ENCODE measurements at places on chromosomes 11 and 22. TPM values are rescaled to one million over a fixed set of nuclear protein-coding genes. Genes with fewer than 3 reads are reported as not detected.

The ZBTB3 gene
- polyA plus RNA-seq: 9.1 TPM

GRCh38 chr22:27671413-27671935 is 130.1 kb downstream of the MN1 start:
- no peak for DNase-seq

The YPEL1 gene
- 14.5 TPM for polyA plus RNA-seq

The P2RX6 gene
- polyA plus RNA-seq: 0.89 TPM

GRCh38 chr11:130761560-130762220 is 154.6 kb downstream of the SNX19 start:
- DNase-seq: no peak

DNA sequence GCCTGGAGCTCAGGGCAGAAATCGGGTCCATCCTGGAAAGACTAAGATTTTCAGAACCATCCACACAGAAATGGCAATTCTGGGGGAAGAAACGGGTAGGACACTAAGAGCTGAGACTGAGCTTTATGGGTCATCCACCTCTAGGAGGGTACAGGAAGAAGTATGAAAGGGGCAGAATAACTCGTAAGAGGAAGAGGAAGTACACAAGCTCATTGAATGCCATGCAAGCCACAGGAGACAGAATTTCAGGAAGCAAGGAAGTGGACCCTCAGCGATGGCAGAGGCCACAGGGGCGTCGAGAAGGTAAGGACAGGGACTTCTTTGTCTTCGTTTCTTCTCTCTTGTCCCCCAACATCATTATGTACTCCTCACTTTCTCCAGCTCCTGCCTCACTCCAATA is 169.6 kb downstream of the MAML2 start:
- DNase-seq: no peak

DNA sequence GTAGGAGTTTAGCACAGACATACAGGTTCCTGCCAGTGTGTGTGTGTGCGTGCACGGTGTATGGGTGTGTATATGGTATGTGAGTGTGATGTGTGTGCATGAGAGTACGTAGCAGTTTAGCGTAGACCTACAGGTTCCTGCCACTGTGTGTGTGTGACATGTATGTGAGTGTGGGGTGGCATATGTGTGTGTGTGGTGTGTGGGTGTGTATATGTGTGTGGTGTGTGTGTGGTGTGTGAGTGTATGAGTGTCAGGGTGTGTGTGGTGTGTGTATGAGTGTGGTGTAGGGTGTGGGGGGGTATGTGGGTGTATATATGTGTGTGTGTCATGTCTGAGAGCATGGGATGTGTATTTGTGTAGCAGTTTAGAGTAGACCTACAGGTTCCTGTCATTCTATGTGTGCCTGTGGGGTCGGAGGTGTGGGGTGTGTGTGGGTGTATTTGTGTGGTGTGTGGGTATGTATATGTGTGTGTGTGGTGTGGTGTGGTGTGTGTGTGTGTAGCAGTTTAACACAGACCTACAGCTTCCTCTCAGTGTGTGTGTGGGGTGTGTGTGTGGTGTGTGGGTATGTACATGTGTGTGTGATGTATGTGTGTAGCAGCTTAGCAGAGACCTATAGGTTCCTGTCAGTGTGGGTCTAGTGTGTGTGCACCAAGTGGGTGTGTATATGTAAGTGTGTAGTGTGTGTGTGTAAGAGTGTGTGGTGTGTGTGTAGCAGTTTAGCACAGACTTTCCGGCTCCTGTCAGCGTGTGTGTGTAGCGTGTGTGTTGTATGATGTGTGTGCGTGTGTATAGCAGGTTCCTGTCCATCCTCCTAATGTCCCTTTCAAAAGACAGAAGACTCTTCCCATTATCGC is 31.8 kb upstream of the TBCEL start:
- DNase-seq: no peak

- DNase-seq: no peak
Observed at GRCh38 chr22:44731357-44731970, 20.9 kb upstream of the ARHGAP8 start.

DNA sequence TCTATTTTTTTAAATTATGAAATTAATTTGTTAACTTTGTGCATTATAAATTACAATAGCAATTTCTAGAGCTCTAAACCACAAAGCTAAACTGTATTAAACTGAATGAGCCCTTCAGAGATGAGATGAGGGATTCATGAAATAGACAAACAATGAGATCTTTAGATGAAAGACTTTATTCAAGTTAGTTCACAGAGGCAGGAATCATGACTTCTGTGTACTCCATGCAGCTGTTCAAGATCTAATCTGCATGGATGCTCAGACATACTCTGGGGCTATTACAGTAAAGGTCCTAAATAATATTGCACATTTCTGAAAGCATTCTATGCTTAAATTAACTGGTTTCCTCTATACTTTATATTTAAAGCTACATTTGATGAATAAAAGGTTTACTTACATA is 122.7 kb downstream of the FCHSD2 start:
- no peak for DNase-seq

The FXYD6 gene
- 124 TPM for polyA plus RNA-seq

DNA sequence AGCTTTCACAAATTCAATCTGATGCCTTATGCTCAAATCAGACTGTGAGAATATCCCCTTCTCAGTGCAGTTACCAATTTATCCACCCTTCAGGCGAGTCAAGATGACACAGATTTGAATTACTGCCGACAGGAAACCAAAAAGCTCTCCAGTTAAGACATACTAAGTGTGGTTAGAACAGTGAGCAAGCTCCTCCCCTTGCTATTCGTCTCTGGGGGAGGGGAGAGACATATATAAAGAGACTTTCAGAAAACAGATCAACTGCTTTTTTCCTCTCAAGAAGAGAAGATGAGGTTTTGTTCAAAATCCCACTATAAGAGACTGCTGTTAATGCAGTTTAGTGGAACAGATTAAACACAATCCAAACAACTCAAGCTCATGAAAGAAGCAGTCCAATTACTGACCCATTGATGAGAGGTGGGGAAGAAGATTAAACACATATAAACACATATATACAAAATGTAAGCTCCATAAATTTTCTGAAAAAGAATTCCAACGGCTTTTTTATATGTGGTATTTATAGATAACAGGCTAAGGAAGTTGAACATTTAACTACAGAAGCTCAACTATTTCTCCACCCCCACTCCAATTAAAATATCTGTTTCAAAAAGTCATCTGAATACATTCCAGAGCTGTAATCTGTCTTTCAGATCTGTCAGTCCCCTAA is 102.7 kb downstream of the MRTFA start:
- DNase-seq: no peak

- DNase-seq: no peak
Observed at GRCh38 chr11:104490182-104490581, 326.2 kb upstream of the PDGFD start.

GRCh38 chr11:67732045-67732787 is 57.8 kb upstream of the ALDH3B2 start:
- no peak for DNase-seq

GRCh38 chr11:75920848-75921247 is 105.8 kb downstream of the UVRAG start:
- DNase-seq: no peak

The MAJIN gene
- 1.2 TPM for polyA plus RNA-seq

DNA sequence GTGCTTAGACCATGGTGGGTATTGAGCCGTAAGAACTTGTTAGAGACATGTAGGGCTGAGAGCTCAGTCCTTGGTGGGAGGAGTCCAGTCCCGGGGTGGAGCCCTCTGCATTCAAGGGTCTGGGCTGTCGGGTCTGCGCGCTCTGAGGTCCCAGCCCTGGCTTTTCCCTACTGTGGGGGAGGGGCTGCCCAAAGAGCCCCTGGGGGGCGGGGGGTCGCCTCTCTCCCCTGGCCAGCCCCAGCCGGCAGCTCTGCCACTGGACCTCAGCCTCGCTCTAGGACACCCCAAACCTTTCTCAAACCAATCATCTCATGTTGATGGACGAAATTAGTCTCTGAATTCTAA is 1006.4 kb downstream of the BRD1 start:
- DNase-seq: no peak

The GRIK4 gene
- polyA plus RNA-seq: 1.3 TPM

GRCh38 chr22:50084614-50085021 is 608 bp downstream of the MLC1 start:
- DNase-seq: no peak

DNA sequence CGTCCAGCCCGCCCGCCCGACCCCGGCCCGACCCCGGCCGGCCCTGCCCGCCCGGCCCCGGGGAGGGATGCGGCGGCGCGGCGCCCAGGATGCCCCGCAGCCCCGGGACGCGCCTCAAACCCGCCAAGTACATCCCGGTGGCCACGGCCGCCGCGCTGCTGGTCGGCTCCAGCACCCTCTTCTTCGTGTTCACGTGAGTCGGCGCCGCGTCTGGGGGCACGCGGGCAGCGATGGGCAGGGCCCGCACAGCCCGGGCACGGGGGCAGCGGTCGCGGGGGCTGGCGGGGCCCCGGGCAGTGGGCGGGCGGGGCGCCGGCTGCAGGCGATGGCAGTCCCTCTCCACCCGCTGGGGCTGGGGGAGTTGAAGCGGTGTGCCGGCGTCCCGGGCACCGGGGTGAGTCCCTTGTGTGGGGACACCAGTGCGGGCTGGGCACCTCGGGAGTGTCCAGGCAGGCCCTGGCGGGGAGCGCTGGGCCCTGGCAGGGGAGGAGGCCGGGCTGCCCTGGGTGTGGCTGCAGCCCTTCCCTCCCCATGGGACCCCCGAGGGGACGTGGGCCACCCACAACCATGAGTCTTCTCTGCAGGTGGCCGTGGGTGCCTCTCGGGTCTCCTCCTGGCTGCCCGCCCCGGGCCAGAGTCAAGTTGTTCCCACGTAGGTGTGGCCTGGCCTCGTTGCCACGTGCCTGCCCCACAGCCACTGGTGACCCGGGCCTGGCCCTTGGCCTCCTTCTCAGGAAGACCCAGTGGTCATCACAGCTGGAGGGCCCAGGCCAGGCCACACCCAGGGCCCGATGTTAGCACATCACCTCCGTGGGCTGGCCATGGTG is 468 bp downstream of the ZDHHC8 start:
- no peak for DNase-seq

The SMIM38 gene
- 0.54 TPM for polyA plus RNA-seq

The CLDN5 gene
- polyA plus RNA-seq: 22.2 TPM

- DNase-seq: no peak
Observed at GRCh38 chr22:31870890-31871289, 73.4 kb upstream of the YWHAH start.

DNA sequence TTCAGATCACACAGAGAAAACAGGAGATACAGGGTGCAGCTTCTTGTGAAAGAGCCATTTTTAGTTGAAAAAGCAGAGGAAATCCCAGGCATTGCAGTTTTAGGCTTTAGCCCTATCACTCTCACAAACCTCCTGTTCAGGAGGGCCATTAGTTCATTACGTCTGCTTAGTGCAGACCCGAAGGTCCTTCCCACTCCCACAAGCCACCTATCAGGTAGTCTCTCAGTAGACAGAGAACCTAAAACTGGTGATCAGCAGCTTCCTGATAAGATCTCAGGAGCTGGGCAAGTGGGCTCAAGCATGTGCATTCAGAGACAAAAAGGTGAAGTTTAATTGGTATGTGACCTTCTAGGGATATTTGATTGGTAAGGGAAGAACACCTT is 4.3 kb downstream of the GLYAT start:
- no peak for DNase-seq

DNA sequence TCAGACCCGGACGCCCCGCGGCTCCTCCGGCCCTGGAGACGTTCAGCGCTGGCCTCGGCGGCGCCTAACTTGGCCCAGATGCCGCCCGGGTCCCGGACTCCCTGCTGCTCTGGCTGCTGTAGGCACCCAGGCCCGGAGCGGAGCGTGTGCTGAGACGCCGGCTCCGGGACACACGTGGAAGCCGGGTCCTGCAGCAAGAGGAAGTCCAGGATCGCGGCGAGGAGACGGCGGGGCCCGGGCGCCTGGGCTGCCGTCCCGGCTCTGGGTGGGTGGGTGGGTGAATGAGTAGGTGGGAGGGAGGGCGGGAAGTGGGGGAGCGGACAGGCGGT is 223 bp downstream of the WT1 start:
- DNase-seq: no peak

The LGR4 gene
- polyA plus RNA-seq: 127 TPM

DNA sequence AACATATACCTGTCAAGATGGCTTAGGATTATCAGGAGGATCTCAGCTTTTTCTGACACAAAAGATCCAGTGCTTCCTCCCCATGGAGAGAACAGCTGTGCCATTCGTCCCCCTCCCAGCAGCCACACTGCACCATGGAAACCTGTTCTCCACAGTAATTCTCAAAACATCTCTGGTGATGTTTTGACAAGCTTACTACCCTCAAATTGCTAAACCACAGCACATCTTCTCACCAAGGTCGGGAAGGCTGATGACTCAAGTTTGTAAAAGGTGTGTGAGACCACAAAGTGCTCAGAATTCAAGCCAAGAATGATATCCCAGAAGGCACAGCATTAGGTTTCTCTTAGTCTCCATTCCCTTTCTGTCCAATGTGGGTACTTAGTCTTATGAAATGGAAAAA is 3.9 kb upstream of the RAB38 start:
- DNase-seq: no peak

DNA sequence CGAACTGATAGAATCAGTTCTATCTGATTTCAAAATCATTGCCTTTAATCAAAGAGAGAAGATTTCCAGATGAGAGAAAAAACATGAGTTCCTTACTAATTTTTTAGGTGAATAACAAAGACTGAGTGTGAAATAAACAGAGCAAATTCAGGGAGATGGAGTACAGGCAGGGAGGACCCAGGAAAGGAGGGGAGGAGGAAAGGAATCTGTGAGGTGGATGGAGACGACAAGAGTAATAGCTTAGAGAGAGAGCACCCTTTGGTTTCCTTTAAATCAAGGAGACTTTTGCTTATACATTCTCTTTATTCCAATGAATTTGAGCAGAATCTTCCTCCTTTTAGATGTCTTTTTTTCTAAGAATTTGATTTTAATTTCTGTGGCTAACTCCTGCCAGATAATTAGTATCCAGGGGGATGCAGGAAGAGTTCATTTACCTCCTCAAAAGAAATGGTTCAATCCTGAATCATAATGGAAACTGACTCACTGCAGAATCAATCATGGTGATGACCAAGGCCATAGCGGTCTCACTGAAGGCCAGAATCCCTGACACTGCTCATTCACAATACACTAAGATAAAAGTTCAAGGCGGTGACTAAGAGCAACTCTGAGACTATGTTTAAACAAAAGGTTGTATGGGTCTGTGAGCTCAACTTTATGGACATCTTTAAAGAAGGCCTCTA is 234.0 kb upstream of the ZC3H12C start:
- no peak for DNase-seq

GRCh38 chr11:70544067-70544773 is 145.9 kb downstream of the CTTN start:
- no peak for DNase-seq

DNA sequence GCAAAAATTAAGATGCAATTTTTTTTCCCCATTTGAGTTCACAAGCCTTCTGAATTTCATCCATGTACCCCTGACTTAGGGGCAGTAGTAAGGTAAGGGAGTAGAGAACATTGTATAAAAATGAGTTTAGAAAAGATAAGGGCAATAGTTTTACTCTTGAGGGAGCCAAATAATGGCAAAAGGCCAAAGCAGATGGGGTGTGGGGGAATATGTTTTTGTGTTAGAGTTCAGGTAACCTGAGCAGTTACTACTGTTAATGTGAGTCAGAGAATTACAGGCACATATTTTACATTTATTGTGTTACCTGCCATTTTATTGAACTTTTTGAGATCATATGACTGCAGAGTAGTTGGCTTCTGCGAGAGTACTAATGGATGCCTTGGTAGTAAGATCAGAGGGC is 3.1 kb downstream of the EED start:
- no peak for DNase-seq
